ENCODE measurements at places on chromosomes 3 and 15.

GRCh38 chr3:188169830-188170455 is 16.0 kb downstream of the LPP start:
- DNase-seq: no peak

DNA sequence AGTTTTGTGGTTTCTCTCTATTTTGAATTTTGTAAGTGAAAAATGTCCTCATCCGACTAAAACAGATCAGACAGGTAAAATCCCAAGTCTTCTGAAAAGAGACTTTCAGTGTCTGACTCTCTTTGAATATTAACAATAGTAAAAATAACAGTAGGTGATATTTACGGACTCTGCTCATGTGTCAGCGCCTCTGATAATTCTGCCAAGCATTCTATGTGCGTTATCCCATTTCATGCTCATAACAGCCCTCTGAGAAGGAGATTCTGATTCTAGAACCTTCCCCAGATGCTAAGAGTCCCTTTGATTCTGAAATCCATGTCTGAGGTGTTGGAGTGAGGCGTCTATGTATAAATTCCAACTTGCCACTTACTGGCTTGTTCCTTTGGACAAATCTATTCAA is 282.8 kb downstream of the FEZF2 start:
- no peak for DNase-seq

- DNase-seq: no peak
Measured at GRCh38 chr3:69088063-69088462, 3.3 kb downstream of the ARL6IP5 start.

DNA sequence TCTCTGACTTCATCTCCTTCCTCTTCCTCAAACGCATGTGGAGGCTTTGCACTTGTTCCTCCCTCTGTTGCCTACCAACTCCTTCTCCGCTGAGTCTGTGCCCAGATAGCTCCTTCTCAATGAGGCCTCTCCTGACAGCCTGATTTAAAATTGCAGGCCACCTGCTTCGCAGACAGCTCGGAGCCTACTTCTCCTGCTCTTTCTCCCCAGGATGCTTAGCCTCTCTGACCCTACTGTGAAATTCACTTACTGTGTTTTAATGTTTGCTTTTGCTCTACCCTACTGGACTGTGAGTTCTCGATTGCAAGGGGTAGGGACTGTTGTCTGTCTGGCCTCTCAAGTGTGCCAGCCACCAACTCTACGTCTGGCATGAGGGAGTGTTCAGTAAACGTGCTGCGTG is 83.4 kb downstream of the EEFSEC start:
- peak; percentile 21 for DNase-seq

DNA sequence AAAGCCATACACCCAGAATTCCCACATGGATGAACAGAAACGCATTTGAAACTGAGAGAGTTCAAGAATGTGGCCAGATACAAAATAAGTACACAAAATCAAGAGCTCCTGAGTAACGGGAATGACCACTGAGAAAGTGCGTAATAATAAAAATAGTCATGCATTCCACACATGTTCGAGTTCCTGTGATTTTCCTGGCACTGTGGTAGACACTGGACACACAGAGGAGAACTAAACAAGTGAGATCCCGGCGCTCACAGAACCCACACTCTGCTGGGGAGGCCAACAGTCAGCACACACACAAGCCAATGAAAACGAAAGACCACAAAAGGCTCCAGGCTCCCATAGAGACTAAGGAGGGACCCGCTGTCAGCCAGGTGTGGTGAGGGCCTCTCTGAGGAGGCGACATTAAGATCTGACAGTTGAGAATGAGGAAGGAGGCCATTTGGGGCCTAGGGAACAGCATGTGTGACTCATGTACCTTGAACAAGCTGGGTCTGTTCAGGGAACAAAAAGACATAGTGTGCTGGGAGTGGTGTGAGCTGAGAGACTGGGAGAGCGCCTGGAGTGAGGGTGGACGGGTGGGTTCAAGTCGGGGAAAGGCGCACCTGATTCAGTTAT is 5.1 kb downstream of the FAM107A start:
- no peak for DNase-seq

- no peak for DNase-seq
Measured at GRCh38 chr15:44694416-44694815, 16.7 kb downstream of the PATL2 start.

DNA sequence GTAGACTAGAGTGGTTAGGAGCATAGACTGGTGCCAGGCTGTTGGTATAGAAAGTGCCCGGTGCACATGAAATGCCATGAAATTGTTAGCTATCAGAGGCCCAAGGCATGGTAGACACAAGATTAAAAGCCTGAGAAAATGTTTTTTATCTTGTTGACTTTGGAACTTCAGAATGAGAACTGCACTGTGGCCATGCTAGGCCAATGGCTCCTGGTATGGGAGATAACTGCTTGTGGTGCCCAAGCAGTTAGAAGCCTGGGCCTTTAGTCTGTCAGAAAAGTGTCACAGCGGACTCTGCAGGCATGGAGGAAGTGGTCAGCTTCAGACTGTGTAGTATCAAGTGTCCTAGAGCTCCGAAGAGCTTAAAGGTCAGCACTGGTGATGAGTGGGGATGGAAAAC is 11.9 kb downstream of the FYCO1 start:
- no peak for DNase-seq

GRCh38 chr15:101126618-101127505 is 125.0 kb downstream of the CHSY1 start:
- peak; percentile 87 for DNase-seq

GRCh38 chr3:34881026-34881425 is 758.3 kb upstream of the ARPP21 start:
- no peak for DNase-seq

DNA sequence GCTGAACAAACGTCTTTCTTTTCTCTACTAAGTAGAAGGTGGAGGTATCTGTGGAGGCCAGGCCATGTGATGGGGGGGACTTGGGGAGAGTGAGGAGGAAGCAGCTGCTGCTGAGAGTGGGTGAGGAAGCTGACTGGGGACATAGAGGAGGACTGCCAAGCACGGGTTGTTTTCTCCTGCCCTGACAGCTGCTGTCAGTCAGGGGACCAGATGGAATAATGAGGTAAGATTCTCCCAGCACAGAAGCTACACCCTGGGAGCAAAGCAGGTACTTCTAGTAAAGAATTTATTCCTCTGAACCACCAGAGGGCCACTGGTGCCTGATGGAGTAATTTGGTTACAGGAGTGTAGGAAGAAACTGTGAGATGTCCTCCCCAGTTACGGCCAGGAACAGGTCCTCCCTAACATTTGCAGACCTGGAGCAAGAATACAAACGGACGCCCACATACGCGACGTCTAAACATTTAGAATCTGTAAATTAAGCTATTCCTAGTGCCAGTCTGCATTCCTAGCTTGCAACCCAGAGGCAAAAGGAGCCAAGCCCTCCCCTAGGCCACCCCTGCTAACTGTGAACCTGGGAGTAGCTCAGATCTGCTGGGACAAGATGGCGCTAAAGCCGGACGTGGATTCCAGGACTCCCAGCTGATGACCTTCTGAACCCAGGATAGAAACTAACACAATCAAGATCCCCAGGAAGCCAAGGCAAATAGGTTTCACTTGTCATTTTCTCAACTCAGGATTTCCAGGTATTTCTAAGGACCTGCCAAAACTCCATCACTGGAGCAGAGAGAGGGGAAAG is 14.8 kb downstream of the CRYGS start:
- peak; percentile 55 for DNase-seq

DNA sequence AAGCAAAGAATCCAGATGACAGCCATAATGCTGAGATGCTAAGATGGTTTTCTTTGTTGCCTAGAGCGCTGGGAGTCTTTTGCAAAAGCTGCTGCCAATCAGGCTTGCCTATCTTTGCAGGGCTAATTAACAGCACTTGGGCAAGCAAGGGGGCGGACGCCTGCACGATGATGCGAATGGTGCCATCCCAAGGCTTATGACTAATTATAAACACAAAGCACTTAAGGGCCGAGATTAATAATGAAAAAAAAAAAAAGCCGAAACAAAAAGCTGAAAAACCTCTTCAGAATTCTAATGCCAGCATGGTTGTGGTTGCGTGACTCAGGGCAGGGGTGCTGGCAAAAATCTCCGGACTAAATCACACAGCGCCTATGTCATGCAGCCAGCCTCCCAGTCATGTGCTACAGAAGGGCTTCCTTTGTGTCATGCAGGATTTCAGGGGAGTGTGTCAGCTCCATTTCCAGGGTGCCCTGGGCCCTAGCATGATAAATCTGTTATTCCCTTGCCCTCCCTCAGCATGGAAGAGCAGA is 185.0 kb upstream of the ANKRD28 start:
- no peak for DNase-seq

GRCh38 chr3:183427876-183428446 is 458 bp downstream of the MCF2L2 start:
- peak; percentile 36 for DNase-seq

GRCh38 chr3:187968883-187969580 is 184.9 kb upstream of the LPP start:
- no peak for DNase-seq

GRCh38 chr15:71600237-71600636 is 210.1 kb upstream of the NR2E3 start:
- no peak for DNase-seq

- DNase-seq: no peak
Measured at GRCh38 chr3:87792198-87792533, 266.6 kb downstream of the CGGBP1 start.

DNA sequence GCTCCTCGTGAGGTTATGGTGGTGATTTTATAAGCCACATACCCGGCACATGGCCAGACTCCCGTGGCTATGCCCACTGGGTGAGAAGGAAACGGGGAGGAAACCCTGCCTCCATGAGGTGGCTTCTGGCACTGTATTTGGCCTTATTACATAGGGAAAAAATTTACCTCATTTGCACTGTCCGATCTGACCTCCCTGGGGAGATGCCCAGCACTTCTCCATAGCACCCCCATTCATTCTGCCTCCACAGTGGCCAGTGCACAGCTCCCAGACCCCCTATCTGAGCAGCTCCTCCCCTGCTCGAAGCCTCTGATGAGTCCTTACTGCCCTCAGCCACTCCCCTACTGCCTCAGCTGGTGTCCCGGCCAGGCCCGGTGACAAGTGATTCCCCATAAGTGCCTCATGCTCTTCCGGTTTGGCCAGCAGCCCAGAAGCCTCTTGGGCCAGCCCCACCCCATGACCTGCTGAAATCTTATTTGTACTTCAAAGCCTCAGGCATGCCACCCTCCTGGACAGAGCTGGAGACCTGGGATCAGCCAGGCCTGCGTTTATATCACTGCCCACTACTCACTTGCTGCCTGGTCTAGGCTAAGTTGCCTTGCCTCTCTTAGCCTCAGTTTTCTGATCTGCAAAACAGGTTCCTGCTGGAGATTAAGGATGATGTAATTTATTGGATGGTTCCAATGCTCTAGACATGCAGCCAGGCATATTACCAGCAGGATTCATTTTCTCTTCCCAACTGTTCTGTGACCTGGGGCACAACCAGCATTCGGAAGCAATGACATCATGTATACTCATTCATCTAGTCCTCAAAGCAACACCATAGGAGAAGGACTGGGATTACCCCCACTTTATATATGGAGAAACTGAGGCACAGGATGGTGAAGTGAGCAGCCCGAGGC is 30.6 kb upstream of the SLC6A6 start:
- no peak for DNase-seq

GRCh38 chr3:183631715-183632114 is 3.7 kb upstream of the KLHL24 start:
- DNase-seq: no peak

GRCh38 chr3:119125742-119126504 is 20.0 kb upstream of the TEX55 start:
- no peak for DNase-seq

- peak; percentile 22 for DNase-seq
Measured at GRCh38 chr15:60673918-60674558, 195.1 kb upstream of the ICE2 start.

Measured in NCI-H2171 (cell line).